ENCODE measurements at places on chromosomes 16 and 17.

- DNase-seq = no peak
These were observed 35.1 kb downstream of the IL21R start for GRCh38 chr16:27436921-27437650.

DNA sequence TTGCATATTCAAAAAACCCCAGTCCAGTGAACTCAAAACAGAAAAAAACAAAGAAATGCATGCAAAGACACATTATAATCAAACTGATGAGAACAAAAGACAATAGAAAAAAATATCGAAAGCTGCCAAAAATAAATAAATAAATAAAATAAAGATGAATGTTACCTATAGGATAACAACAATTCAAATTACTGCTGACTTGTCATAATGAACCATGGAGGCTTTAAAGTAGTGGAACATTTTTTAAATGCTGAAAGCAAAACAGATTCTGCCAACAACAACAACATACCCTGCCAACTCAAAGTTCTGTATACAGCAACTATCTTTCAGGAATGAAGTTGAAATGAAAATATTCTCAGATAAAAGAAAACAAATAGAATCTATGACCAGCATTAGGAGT is 116.6 kb downstream of the CBLN1 start:
- DNase-seq = no peak

DNA sequence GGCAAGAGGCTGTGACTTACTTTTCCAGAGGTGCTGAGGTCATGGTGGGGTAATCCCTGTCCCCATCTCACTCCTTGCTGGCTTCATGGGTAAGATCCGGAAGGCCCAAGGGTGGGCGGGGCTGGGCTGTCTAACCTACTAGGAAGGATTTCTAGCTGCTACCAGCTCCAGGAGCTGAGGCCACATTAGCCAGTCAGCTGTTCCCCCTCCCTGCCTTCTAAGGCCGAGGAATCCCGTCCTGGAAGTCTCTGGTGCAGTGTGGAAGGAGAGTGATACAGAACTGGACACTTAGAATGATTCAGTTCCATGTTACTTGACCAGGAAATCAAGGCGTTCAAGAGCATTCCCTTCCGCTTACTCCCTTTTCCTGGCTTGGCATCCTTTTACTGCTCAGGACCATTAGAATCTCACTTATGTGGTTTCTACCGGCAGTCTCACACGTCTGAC is 8.9 kb downstream of the GNGT2 start:
- no peak for DNase-seq

DNA sequence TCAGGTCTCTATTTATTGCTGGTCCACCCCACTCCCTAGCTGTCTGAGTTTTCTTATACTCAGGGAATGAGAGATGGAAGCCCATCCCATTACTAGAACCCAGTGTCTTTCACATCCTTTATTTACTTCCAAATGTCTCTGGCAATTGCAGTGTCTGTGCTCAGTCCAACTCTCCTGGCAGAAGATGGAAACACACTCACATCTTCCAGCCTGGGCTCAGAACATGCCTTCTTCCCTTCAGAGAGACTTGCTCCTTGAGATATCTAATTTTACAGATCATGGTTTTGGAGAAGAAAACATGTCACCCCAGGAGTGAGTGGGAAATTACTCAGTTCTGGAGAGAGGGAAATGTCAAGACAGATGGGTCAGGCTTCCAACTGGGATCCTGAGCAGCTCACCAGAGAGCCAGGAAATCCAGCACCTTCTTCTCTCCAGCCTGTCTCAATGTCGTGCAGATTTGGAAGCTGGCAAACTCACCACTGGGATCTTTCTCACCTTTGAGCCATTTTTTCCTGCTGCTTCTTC is 494.4 kb downstream of the HS3ST4 start:
- DNase-seq = no peak
